Hematopoietic multipotent progenitor cell treated with erythropoietin and hydrocortisone succinate and interleukin-3 and kit ligand, for 4 days (in vitro differentiated cells): ENCODE measurements at places on chromosomes 3 and 15.

DNA sequence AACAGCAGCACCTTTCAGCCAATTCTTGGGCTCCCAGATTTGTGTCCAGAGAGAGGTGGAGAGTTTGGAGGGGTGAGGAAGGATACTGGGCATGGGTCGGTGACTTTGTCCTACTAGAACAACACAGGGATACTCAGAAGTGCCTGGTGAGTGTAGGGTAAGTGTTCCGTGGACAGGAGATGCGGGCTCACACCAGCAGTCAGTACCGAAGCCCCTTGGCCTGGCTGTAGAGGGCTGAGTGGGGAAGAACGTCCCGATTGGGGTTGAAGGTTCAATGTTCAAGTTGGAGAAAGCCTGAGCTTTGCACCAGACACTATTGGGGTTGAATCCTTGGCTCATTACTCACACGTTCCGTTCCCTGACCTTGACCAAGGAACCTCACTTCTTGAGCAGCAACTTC lies 40.8 kb upstream of the SLC6A11 start:
- DNase-seq = no peak

DNA sequence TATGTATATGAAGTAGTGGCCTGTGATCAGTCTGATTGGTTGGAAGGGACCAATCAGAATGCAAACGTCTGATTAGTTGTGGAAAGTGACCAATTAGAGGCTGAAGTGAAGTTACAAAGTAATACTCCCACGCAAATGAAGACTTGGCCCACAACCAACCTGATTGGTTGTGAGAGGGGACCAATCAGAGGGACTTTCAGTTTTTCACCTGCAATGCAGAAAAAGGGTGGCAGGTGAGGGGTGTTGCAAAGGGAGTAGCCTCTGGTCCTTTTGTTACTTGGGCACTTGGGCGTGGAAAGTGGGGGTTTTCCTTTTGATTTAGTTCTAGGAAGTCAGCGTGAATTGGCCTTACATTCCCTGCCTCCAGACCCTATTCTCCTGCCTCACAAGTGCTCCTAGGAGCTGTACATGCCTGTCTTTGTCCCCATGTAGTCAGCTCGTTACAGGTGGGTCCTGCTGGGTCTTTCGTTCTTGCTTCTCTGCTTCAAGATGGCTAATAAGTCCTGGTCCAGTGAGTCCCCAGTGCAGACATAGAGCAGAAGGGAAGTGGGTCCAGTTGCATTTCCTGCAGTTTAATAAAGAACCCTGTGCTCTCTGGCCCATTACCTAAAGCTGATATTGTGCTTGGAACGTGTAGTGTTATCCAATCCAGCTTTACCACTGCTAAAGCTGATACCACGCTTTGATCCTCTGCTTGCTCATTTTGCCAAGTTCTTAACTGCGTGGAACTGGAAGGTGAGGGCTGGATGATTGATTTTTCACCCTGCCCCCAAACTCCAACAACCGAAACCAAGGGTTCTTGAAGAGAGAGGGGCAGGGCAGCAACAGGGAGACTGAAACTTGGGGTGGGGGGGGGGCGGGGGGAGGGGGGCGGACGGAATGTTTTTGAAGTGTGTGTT lies 46.0 kb upstream of the CD47 start:
- no peak for DNase-seq

DNA sequence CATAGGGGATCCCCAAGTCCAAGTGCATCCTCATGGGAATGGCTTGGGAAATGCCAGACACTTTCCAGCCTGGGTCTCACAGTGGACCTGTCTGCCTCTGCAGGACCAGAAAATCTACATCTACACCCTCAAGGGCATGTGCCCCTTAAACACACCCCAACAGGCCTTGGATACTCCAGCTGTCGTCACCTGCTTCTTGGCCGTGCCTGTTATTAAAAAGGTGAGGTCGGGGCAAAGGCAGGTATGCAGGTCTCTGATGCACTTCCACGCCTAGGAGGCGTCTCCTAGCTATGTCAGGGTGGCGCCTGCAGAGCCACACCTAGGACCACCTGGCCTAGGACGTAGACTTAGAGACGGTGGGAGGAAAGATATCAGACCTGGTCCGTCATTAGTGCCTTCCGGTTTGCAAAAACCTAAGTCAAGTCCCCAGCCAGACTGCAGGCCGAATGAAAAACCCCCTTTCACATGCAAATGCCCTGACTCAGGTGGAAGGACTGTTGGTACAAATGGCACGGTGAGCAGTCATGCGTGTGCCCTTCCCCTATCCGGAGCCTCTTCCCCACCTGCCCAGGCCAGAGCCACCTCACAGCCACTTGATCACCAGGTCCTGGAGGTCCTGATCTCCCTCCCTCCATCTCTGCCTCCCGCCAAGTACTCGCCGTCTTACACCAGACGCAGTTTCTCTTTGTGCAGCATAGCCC lies 143.5 kb downstream of the LRRK1 start:
- DNase-seq = no peak

GRCh38 chr3:14946739-14947099 lies 664 bp upstream of the NR2C2 start:
- DNase-seq = no peak

- no peak for DNase-seq
Observed at GRCh38 chr3:71673486-71673885, 51.7 kb downstream of the EIF4E3 start.

DNA sequence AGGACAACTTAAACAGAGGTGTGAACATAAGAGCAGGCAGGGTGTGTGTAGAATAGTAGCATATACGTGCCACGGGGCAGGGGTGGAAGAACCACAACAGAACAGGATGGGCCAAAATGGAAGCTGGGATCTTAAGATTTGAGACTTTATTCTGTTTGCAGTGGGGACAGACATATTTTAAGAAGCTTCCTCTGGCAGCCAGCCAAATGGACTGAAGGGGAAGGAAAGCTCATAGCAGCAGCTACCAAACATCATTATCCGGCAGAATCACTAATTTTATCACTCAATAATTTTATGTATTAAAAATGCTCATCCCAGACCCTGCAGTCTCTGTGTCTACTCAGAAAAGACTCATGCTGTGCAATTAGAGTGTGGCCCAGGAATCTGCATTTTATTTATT lies 130.9 kb upstream of the CTDSPL start:
- peak; percentile 50 for DNase-seq

DNA sequence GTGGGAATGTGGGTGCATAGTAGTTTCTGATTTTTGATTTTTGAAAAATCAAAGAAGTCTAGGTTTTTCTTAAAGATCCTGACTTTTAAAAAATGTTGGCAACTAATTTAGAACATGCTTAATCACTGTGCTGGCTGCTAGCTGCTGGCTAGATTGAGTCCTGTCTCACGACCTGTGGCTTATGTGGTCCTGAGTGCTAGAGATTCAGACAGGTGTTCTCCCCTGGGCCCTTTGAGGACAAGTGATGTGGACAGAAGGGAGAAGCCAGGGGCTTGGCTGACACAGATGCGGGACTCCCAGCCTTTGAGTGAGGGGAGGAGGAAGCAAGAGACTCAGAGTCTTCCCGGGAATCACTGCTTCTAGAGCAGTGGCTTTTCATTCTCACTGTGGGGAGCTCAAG lies 47.5 kb downstream of the CORO2B start:
- no peak for DNase-seq

GRCh38 chr3:192890347-192891335 lies 27.0 kb downstream of the MB21D2 start:
- DNase-seq = no peak

DNA sequence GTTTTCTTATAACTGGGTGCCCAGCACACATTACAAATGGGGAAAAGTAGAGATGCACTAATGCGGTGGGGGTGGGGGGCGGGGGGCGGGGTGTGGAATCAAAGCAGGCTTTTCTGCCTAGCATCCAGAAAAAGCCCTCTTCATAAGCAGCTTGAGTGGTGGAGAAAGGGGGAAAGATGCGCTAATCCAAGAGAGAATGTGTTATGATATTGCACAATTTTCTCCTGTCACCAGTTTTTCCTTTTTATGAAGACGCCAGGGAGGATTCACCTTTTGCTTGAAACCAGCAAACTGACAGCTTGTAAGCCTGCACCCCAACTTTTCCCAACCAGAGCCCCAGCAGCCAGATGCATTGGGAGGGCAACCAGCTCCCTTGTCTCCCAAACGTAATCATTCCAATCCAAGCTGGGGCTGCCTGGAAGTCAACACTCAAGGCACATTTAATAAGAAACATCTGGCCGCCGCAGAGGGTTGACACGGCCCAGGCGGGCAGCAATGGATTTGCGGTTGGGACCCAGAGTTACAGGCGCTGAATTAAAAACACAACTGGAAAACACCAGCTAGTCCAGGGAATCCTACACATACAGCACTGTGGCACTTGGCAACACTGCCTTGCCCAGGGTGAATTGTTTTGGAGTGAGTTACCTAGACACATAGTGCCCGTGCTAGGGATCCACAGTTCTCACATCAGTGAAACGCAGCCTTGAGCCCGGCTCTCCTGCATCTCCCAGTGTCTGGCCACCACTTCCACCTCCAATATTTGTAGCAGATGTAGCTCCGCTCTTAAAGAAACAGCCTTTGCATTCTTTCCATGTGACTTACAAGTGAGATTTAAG lies 218.5 kb upstream of the PRICKLE2 start:
- no peak for DNase-seq

DNA sequence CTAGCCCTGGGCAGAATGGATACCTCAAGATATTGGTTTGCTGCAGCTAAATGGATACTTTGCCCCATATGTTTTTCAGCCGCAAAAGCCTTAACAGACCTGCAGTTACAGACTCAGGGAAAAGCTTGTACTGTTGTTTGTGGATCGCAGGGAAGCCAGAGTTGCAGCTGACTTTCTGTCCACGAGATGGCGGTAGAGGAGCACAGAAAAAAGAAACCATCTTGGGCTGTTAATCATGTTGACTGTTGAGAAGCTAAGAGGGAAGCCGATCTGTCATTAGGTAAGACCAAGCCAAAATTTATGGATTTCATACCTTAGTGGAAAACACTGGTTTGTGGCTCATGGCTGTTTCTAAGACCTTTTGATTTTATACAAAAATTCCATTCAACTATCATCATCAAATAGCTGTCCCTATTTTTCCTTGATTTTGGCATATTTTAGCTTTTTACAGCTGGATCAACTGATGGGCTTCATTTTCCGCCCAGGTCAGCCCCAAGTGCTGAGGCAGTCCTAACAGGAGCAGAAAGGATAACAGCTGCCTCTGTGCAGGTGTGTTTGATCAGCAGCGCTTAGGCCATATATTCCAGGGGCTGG lies 205.7 kb upstream of the ZPLD1 start:
- peak; percentile 89 for DNase-seq

- DNase-seq = no peak
Observed at GRCh38 chr3:180403156-180403555, 198.8 kb upstream of the TTC14 start.

- DNase-seq = peak; percentile 21
Observed at GRCh38 chr15:37793851-37794250, 140.6 kb upstream of the TMCO5A start.

GRCh38 chr3:134752761-134753461 lies 42.1 kb upstream of the EPHB1 start:
- no peak for DNase-seq

GRCh38 chr3:59284926-59285325 lies 235.1 kb upstream of the CFAP20DC start:
- DNase-seq = no peak

GRCh38 chr3:34106879-34107278 lies 308.4 kb downstream of the PDCD6IP start:
- peak; percentile 62 for DNase-seq

- DNase-seq = no peak
Observed at GRCh38 chr3:167304077-167304476, 76.0 kb downstream of the ZBBX start.

- DNase-seq = no peak
Observed at GRCh38 chr15:48459571-48460442, 128.6 kb downstream of the DUT start.

DNA sequence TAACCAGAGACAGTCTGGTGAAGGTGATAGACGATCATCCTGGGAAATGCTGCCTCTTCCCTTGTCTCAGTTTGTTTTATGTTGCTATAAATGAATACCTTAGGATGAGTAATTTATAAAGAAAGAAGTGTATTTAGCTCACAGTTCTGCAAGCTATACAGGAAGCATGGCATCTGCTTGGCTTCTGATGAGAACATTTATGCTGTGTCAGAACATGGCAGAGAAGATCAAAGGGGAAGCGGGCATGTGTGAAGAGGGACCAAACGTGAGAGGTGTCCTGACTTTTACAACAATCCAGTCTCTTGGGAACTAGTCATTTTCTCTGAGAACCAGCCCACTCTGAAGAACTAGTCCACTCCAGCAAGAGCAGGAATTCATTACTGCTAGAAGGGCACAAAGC lies 9.6 kb downstream of the CMC1 start:
- peak; percentile 27 for DNase-seq

- no peak for DNase-seq
Observed at GRCh38 chr3:98918586-98918985, 17.1 kb upstream of the DCBLD2 start.

GRCh38 chr3:101865751-101866509 lies 16.6 kb downstream of the NFKBIZ start:
- peak; percentile 18 for DNase-seq

GRCh38 chr3:16428612-16429011 lies 84.9 kb downstream of the RFTN1 start:
- DNase-seq = no peak

DNA sequence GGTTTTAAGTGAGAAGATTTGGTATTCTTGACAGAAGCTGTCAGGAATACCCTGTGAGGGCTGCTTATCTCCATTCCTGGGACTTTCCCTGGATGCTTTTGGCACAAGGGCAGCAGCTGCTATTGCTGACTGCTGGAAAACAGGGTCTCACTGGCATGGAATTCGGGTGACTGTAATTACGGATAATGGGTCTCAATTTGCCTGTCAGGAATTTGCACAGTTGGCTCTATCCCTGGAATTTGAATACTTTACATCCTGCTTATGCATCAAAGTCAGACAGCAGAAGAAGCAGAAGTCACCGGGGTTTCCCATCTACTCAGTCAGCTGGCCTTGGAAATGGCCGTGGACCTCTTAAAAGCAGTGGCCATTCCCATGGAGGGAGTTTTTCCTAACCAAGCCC lies 25.9 kb upstream of the AKAP13 start:
- DNase-seq = no peak

DNA sequence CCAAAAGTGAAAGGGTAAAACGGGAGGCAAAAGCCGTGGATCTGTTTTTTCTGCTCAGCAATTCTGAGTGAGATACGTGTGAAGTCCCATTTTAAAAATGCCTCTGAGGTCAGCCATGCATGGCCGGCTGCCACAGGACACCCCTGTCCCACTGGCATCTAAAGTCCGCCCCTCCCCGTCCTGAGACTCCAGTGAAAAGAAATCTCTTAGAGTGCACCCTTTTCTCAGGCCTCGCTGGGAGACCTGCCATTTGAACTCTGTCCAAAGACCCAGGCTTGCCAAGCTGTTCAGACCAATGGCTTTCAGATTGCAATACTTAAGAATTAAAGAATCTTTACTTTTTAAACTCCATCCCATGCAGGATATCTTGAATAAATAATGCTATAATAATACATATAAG lies 61.0 kb upstream of the SLC24A5 start:
- DNase-seq = no peak

- no peak for DNase-seq
Observed at GRCh38 chr3:161444694-161445077, 51.9 kb upstream of the OTOL1 start.

DNA sequence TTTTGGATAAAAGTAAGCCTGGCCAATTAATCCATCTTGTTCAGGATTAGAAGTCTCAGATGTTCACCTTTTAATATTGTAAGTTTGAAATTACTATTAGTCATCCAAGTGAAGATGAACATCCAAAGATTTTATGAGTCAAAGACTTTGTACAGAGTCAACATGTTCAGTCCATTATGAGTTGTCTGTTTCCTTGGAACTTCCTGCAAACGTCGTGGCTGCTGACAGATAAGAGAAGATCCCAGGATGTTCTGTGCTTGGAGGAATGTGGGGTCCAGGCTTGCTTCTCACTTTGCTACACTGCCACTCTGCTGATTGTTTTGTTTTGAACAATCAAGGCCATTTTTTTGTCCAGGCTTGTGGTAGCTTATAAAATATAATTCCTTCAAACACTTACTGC lies 74.3 kb upstream of the SLCO2A1 start:
- no peak for DNase-seq

- DNase-seq = peak; percentile 72
Observed at GRCh38 chr3:183254487-183255347, 1.7 kb downstream of the B3GNT5 start.
